ENCODE measurements at places on chromosomes 16 and 17. TPM values are rescaled to one million over a fixed set of nuclear protein-coding genes. Genes with fewer than 3 reads are reported as not detected.

DNA sequence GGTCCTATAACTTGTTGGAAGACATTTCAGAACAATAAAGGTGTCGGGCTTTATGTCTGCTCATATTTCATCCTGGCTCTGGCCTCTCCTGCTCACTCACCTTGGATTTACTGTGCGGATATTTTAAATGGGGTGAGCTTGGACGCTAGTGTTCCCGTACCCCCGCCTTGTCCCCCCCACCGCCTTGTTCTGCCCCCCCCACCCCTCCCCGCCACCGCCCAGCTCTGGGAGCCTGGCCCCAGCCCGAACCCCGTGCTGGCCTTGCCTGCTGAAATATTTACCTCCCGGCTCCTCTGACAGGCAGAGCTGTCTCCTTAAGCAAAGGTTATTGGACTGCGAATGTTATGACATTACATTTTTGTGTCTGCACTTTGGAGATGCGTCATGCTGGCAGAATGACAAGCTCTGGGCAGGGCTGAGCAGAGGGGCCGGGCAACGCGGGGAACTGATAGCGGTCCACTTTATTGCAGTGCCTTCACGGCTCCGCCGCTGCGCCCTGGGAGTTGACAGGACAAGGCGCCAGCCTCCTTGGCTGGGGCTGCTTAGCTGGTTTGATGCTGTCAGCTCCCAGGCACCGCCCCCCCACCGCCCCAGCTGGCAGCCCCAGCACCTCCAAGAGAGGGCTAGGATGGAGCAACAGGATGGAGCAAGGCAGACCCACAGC is 222.5 kb upstream of the GSE1 start:
- H3K4me1 ChIP-seq: peaks cover 27% of the 10 kb centered on the region
- H3K27me3 ChIP-seq: peaks cover 9% of the 10 kb centered on the region
- no peak overlapping the region for H3K27ac ChIP-seq
- peak; percentile 27 for DNase-seq

DNA sequence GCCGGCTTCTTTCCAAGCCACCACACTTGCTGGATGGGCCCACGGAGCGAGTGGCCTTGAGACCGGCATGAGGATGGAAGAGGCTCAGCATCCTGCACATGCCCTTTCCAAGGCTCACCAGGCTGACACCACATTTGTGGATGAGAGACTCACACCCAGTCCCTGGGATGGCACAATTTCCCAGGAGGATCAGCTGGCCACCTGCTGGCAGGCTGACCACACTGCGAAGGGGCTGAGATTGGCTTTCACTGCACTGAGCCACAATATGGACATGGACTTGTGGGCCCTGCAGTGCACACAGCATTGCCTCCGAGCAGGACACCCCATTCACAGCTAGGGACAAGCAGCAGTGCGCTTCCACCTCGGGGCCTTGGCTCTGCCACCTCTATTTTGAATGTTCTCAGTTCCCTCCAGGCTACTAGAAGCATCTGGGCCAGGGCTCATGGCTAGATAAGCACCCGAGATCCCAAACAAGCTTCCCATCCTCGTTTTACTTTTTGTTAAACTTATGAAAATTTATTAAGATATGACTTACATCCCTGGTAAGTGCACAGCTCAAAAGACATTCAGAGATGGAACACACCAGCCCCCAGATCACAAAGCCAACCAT is 25.3 kb upstream of the KSR1 start:
- peaks cover 3% of the 10 kb centered on the region for H3K27me3 ChIP-seq
- H3K4me3 ChIP-seq: no peak overlapping the region
- H3K27ac ChIP-seq: no peak overlapping the region
- H3K4me1 ChIP-seq: no peaks in the 10 kb centered on the region
- peaks cover 3% of the 10 kb centered on the region for H3K36me3 ChIP-seq

GRCh38 chr16:69223882-69224281 is 36.9 kb downstream of the SNTB2 start:
- no peaks in the 10 kb centered on the region for H3K4me1 ChIP-seq
- H3K27me3 ChIP-seq: no peaks in the 10 kb centered on the region
- H3K4me3 ChIP-seq: no peak overlapping the region
- DNase-seq: no peak
- H3K36me3 ChIP-seq: no peaks in the 10 kb centered on the region

- H3K27ac ChIP-seq: no peak overlapping the region
- H3K4me1 ChIP-seq: peaks cover 9% of the 10 kb centered on the region
- H3K36me3 ChIP-seq: no peaks in the 10 kb centered on the region
- DNase-seq: no peak
- no peaks in the 10 kb centered on the region for H3K27me3 ChIP-seq
These were observed 240.4 kb upstream of the CDH8 start for GRCh38 chr16:62276637-62277036.

GRCh38 chr16:66717112-66717675 is 20.7 kb upstream of the CMTM4 start:
- H3K27ac ChIP-seq: peak overlapping the region; percentile 69
- peaks cover 8% of the 10 kb centered on the region for H3K27me3 ChIP-seq
- H3K4me1 ChIP-seq: peaks cover 3% of the 10 kb centered on the region
- H3K4me3 ChIP-seq: no peak overlapping the region
- DNase-seq: peak; percentile 77
- H3K36me3 ChIP-seq: peaks cover 4% of the 10 kb centered on the region

- peaks cover 2% of the 10 kb centered on the region for H3K27me3 ChIP-seq
- peaks cover 2% of the 10 kb centered on the region for H3K4me1 ChIP-seq
- DNase-seq: no peak
- H3K27ac ChIP-seq: no peak overlapping the region
- no peak overlapping the region for H3K4me3 ChIP-seq
These were observed 171.1 kb downstream of the CDH11 start for GRCh38 chr16:64950731-64951130.

The EPOP gene
- 2.0 TPM for total RNA-seq

- no peak for DNase-seq
- H3K27ac ChIP-seq: no peak overlapping the region
- H3K27me3 ChIP-seq: peaks cover 6% of the 10 kb centered on the region
- H3K4me1 ChIP-seq: peaks cover 4% of the 10 kb centered on the region
These were observed 61.4 kb upstream of the TBX2 start for GRCh38 chr17:61338000-61338798.

- peaks cover 4% of the 10 kb centered on the region for H3K4me1 ChIP-seq
- DNase-seq: no peak
- no peak overlapping the region for H3K4me3 ChIP-seq
- H3K27me3 ChIP-seq: peaks cover 5% of the 10 kb centered on the region
These were observed 21.3 kb upstream of the GAA start for GRCh38 chr17:80080081-80080480.

The ARHGDIA gene
- 432 TPM for total RNA-seq

GRCh38 chr16:71373073-71373472 is 14.6 kb downstream of the CALB2 start:
- no peaks in the 10 kb centered on the region for H3K27me3 ChIP-seq
- no peaks in the 10 kb centered on the region for H3K4me1 ChIP-seq
- no peak overlapping the region for H3K4me3 ChIP-seq
- no peaks in the 10 kb centered on the region for H3K36me3 ChIP-seq

GRCh38 chr17:44038604-44039011 is 23.8 kb upstream of the TMEM101 start:
- no peak for DNase-seq
- peaks cover 3% of the 10 kb centered on the region for H3K27me3 ChIP-seq
- peak overlapping the region; percentile 84 for H3K27ac ChIP-seq
- no peaks in the 10 kb centered on the region for H3K36me3 ChIP-seq
- H3K4me1 ChIP-seq: peaks cover 23% of the 10 kb centered on the region
- H3K4me3 ChIP-seq: peak overlapping the region; percentile 25

DNA sequence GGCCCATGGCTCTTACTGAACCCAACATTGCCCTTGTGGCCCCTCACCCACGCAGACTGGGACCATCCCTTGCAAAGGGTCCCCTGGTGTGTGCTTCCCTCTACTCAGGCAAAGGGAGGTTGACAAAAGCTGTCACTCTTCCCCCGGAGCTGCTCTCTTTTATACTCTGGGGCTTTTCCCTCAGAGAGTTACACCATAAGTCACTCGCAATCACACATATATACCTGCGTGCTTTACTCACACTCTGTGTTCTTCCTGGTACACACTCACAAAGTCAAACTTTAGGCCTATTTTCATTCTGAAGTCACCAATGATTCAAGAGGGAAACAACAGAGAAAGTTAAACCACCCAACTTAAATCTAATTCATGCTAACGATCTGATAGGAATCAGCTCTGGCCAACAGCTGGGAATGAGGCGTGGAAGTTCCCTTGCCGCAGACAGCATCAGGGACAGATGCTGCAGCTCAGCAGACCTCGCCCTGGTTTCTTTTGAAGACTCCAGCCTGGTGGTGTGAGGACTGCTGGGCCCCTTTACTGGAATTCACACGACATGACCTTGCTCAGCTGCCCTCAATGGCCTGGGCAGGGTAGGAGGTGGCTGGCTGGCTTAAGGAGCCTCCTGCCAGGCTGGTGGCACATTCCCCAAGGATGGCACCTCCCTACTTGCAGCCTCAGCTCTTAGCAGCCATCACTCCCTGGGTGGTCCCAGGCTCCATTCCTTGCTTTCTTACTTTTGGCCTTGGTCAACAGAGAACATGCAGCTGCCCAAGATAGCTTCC is 27.3 kb downstream of the HIC1 start:
- DNase-seq: no peak
- peak overlapping the region; percentile 60 for H3K27ac ChIP-seq
- peaks cover 3% of the 10 kb centered on the region for H3K27me3 ChIP-seq
- H3K36me3 ChIP-seq: peaks cover 5% of the 10 kb centered on the region

DNA sequence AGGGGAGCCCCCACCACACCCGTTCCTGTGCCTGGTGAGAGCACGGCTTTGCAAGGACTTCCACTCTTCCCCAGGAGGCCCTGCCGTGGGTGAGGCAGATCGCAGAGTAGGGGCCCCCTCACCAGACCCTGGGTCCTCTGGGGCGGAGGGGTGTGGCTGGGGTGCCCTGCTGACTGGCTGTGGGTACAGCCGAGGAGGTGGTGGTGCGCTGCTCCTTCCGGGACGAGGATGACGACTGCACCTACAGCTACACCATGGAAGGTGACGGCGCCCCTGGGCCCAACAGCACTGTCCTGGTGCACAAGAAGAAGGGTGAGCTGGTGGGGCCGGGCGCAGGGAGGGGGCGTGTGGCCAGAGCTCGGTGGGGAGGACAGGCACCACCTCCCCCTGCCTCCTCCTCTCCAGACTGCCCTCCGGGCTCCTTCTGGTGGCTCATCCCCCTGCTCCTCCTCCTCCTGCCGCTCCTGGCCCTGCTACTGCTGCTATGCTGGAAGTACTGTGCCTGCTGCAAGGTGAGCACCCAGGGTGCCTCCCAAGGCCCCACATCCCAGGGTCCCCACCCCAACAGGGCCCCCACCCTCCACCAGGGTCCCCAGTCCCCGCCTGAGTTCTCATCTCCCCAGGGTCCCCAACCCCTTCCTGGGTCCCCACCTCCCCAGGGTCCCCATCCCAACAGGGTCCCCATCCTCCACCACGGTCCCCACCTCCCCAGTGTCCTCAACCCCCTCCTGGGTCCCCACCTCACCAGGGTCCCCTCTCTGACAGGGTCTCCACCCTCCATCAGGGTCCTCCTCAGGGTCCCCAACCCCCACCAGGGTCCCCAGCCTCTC is 16.1 kb downstream of the ITGB4 start:
- H3K4me3 ChIP-seq: no peak overlapping the region
- peaks cover 4% of the 10 kb centered on the region for H3K36me3 ChIP-seq
- H3K4me1 ChIP-seq: no peaks in the 10 kb centered on the region
- H3K27me3 ChIP-seq: peaks cover 5% of the 10 kb centered on the region
- H3K27ac ChIP-seq: no peak overlapping the region

The WFIKKN2 gene
- 3.5 TPM for total RNA-seq

- H3K4me1 ChIP-seq: no peaks in the 10 kb centered on the region
- H3K36me3 ChIP-seq: peaks cover 13% of the 10 kb centered on the region
- peaks cover 6% of the 10 kb centered on the region for H3K27me3 ChIP-seq
- no peak overlapping the region for H3K27ac ChIP-seq
- H3K4me3 ChIP-seq: no peak overlapping the region
- no peak for DNase-seq
These were observed 8.9 kb downstream of the SPG7 start for GRCh38 chr16:89517128-89517527.

- H3K27me3 ChIP-seq: peaks cover 13% of the 10 kb centered on the region
- H3K4me1 ChIP-seq: peaks cover 4% of the 10 kb centered on the region
- no peak overlapping the region for H3K4me3 ChIP-seq
- no peaks in the 10 kb centered on the region for H3K36me3 ChIP-seq
- H3K27ac ChIP-seq: no peak overlapping the region
These were observed 29.6 kb upstream of the PVALEF start for GRCh38 chr17:81135505-81136278.

DNA sequence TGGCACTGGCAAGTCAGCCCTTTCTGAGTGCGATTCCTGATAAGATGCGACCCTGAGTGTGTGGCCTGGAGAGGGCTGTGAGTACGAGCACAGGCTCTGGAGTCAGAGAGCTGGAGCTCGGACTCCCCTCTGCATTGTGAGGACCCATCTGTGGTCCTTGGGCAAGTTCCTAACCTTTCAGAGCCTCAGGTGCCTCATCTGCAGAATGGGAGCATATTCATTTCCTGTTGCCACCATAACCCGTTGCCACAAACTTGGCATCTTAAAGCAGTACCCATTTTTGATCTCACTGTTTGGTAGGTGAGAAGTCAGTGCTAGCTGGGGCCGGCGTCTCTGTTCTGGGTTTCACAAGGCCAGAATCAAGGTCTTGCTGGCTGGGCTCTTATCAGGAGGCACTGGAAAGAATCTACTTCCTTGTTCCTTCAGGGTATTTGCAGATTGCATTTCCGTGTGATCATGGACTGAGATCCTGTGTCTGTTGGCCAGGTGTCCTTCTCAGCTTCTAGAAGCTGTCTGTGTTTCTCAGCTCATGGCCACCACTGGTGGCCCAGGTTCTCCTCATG is 20.2 kb downstream of the KNOP1 start:
- H3K27ac ChIP-seq: no peak overlapping the region
- no peak for DNase-seq
- no peaks in the 10 kb centered on the region for H3K4me1 ChIP-seq
- peaks cover 4% of the 10 kb centered on the region for H3K36me3 ChIP-seq

The ASGR1 gene
- 29.0 TPM for total RNA-seq

DNA sequence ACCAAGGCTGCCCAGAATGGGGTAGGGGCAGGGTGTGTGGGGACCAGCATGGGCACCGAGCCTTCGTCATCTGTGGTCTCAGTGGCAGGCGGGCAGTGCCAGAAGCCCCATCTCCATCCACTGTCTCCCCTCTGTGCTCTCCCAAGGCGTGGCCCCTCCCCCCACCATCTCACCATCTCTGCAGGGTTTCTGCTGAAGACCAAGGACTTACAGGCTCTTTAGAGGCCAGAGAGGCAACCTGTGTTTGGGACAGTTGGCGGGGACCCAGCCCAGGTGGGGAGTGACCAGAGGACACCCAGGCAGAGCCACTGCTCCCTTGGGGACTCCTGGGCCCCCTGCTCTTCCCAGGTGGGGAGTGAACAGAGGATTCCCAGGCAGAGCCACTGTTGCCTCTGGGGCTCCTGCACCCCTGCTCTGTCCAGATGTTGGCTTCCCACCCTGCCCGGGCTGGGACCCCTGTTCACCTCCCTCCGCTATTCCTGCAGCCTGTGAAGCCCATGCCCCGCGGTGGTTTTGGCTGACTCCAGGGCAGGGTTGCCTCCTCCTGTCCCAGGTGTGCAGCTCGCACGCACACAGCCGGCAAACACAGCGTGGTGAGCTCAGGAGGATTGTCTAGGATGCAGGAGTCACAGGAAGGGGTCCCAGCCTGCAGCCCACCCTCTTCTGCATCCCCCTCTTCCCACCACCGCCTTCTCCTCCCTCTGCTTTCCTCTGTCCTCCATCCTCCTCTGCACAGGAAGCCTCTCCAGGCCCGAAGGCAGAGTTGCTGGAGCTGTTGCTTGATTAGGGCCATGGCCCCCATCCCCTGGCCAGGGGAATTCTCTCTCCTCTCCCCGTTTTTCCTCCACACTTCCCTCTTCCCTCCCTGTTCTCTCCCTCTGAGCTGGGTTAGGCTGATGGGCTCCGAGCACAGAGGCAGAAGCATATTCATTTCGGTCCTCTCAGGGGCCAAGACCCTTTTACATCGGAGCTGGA is 45.0 kb downstream of the SLC7A5 start:
- H3K4me1 ChIP-seq: peaks cover 19% of the 10 kb centered on the region
- no peak overlapping the region for H3K27ac ChIP-seq
- H3K27me3 ChIP-seq: peaks cover 8% of the 10 kb centered on the region
- DNase-seq: no peak
- H3K36me3 ChIP-seq: no peaks in the 10 kb centered on the region
- H3K4me3 ChIP-seq: peak overlapping the region; percentile 28

The TNP2 gene
- total RNA-seq: not detected

Measured in glutamatergic neuron (in vitro differentiated cells).